ENCODE measurements at places on chromosomes 3 and 15.

DNA sequence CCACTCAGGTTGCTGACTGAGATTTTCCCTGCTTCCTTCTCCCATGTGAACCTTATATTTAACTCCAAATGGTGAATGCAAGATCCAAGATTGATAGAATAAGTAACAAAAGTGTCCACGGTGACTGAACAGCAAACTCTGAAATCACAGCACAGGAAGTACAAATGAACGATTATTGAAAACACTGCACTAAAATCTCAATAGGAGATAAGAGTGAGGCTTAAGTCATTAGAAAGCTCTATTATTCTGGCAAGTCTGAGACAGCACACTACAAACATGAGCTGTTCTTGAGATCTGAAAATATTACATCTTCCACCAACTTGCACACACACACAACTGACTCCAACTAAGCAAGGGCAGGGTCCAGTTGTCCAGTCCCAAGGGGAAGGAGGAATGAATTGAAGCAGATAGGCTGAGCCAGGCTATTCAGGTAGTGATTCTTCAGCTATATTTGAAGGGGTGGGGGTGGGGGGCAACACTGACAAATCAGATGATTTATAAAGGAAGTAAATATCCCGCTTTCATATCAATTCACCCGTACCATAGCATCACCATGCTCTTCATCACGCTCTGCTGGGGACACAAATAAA is 2.9 kb downstream of the ZNF385D start:
- no peak for DNase-seq

- no peak for DNase-seq
These were observed 838.1 kb downstream of the TBL1XR1 start for GRCh38 chr3:176359211-176359610.

DNA sequence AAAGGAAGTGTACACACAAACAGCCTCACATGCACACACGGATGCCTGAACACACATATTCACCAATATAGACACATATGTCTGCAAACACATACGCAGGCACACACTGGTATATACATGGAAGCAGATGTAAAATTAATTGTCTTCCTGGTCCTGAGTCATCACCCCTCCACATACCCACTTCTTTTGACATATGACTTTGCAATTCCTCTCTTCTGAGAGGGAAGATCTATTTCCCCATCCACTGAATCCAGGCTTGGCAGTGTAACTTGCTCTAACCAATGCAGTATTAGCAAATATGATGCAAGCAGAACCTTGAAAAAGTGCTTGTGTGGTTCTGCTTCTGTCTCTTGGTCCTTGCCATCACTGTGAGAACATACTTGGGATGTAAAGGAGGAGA is 76.8 kb upstream of the HRH1 start:
- peak; percentile 94 for DNase-seq

GRCh38 chr15:61097043-61097442 is 132.1 kb downstream of the RORA start:
- DNase-seq = no peak

GRCh38 chr3:117486719-117487716 is 777.4 kb downstream of the TUSC7 start:
- peak; percentile 31 for DNase-seq

GRCh38 chr15:58726867-58727266 is 22.6 kb downstream of the ADAM10 start:
- DNase-seq = no peak

GRCh38 chr15:36784098-36784670 is 204.8 kb downstream of the CDIN1 start:
- DNase-seq = no peak

GRCh38 chr3:5531741-5532290 is 344.3 kb downstream of the EDEM1 start:
- no peak for DNase-seq

GRCh38 chr15:60585743-60586708 is 107.1 kb upstream of the ICE2 start:
- peak; percentile 74 for DNase-seq

- DNase-seq = no peak
These were observed 46.8 kb downstream of the PXYLP1 start for GRCh38 chr3:141278196-141279076.

- no peak for DNase-seq
These were observed 52.6 kb downstream of the ARNT2 start for GRCh38 chr15:80456517-80457492.
